ENCODE measurements at places on chromosomes 7 and 10. TPM values are rescaled to one million over a fixed set of nuclear protein-coding genes. Genes with fewer than 3 reads are reported as not detected.

- H3K27me3 ChIP-seq = no peaks in the 10 kb centered on the region
- peaks cover 4% of the 10 kb centered on the region for H3K4me1 ChIP-seq
- no peak overlapping the region for H3K4me3 ChIP-seq
- H3K36me3 ChIP-seq = no peaks in the 10 kb centered on the region
- no peak overlapping the region for H3K27ac ChIP-seq
These were observed 4.8 kb upstream of the ANK3 start for GRCh38 chr10:60394446-60394845.

- H3K4me3 ChIP-seq = no peak overlapping the region
- H3K27ac ChIP-seq = no peak overlapping the region
- H3K4me1 ChIP-seq = no peaks in the 10 kb centered on the region
- no peaks in the 10 kb centered on the region for H3K36me3 ChIP-seq
- no peaks in the 10 kb centered on the region for H3K27me3 ChIP-seq
- no peak for DNase-seq
These were observed 127.8 kb downstream of the ICA1 start for GRCh38 chr7:8134089-8134733.

The SRRM3 gene
- 0.53 TPM for total RNA-seq

DNA sequence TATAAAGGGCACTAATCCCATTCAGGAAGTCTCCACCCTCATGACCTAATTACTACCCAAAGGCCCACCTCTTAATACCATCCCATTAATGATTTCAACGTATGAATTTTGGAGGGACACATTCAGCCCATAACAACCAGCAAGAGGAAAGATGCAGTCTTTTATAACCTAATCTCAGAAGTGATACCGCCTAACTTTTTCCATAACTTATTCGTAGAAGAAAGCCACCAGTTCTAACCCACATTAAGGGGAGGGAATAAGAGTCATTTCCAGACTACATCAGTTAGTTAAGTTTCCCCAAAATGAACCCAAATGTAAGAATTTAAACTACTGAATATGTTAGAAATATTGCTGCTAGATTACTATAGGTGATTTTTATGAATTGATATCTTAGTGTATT lies 32.1 kb upstream of the LHFPL3 start:
- H3K27me3 ChIP-seq = no peaks in the 10 kb centered on the region
- H3K36me3 ChIP-seq = no peaks in the 10 kb centered on the region
- H3K27ac ChIP-seq = no peak overlapping the region
- no peak overlapping the region for H3K4me3 ChIP-seq

The TRIM73 gene
- 0.13 TPM for total RNA-seq

Measured in gastrocnemius medialis (tissue), 4 donors.